ENCODE measurements at places on chromosomes 3 and 15.

GRCh38 chr3:1406250-1406649 is 313.4 kb downstream of the CNTN6 start:
- DNase-seq = no peak

GRCh38 chr15:85741021-85741421 is 53.7 kb downstream of the KLHL25 start:
- DNase-seq = no peak

DNA sequence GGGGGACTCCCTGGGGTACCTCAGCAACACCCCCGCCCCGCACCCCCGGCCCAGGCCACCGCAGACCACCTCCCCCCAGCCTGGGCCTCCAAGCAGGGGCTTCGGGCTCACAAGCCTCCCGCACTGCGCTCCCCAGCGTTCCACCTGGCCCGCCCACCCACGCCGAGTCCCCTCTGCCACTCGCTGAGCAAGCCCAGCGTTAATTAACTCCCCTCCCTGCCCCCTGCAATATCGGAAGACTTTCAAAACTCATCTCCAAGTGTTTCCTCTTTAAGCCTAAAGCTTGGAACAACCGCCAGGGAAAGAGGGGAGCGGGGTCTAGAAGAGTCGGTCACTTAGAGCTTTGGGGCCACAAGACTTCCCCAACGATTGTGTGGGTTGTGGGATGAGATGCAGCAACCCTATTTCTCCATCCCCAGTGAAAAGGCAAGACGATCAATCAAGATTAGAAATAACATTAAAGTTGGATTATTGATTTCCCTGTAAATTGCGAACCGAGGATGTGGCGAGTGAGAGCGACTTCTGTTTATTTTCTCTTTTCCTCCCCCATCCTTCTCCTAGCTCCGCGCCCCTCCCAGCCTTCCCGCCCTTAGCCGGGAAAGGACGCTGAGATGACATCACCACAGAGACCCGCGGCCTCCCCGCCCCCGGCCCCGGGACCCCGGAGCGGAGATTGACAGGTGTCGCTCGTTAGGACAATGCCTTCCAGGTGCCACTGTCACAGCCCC is 30.2 kb downstream of the NR2F2 start:
- no peak for DNase-seq

DNA sequence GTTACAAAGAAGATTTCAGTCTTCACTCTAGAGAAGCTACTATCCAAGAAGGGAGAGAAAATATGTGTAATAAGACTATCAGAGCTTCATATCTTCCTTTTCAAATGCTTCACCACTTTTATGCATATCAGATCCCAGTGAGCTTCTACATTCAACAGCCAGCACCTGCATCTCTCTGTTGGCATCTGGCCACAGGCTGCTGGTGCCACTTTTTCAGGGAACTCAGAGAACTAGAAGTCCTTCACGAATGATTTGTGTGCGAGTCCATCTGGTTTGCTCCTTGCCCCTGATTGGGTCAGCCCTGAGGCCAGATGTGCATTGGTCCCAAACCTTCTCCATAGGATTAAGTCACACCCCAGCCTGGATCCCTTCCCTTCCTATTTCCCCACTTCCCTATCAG is 22.1 kb downstream of the SNTN start:
- DNase-seq = no peak

DNA sequence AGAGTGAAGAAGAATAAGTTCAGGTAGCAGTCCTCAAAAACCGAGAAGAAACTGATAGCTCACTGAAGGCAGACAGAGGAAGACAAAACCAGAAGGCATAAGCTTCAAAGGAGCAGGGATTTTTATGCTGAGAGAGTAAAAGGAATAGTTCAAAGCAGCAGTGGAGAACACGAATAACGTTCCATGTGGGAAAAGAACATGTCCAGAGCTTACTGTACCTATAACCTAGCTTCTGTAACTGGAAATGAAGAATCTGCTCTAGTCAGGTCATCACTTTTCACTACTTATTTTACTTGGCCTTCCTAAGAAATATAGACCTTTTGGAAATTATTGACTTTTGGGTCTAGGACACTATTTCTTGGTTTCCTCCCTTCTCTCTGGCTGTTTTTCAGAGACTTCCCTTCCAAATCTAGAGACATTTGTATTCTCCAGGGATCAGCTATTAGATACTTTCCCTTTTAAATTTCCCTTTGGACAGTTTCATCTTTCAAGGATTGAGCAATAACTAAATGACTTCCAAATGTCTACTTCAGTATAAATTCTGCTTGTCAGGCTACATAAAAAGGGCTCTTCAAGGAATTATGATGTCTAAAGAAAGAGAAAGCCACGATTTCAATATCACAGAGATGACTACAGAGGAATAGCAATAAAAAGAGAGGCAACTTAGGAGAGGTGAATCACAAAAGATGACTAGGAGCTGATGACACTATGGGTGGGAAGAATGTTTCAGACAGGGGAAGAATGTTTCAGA is 46.7 kb downstream of the UBE3A start:
- DNase-seq = no peak

- DNase-seq = no peak
Observed at GRCh38 chr3:194745422-194746184, 59.9 kb downstream of the FAM43A start.

DNA sequence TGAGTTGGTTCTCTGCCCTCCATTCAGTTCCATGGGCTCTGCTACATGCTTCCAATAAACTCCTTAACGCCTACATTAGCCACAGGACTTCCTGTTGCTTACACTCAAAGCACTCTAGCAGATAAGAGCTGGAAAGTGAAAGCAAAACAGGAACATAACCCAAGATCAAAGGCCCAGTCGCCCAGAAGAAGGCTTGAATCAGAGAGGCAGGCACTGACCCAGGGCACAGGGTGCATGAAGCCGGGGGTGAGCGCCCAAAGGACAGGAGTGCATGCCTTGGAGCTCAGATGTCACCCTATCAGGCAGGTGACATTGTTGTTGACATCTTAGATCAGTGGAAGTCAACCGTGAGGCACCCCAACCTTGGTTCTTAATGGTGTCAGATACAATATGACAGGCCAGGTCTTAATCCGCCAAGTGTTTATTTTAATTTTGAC is 235.1 kb downstream of the UACA start:
- DNase-seq = no peak

GRCh38 chr15:93900476-93901400 is 330.6 kb upstream of the MCTP2 start:
- DNase-seq = no peak

DNA sequence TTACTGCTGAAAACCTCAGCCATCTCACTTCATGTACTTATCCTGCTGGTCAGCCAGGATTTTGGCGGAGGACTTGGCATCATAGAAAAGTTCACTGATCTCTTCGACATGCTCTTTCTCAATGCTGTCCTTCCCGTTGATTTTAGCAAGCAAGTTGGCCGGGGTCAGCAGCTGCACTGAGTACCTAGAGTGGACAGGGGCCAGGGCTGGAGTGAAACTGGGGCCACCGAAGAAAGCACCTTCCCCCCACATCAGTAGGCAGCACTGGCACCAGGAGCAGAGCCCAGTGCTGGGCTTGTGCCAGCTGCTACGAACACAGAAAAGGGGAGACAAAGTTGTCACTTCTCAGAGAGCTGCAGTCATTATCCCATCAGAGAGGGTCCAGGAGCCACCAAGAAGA is 29.0 kb downstream of the SEC61A1 start:
- no peak for DNase-seq

DNA sequence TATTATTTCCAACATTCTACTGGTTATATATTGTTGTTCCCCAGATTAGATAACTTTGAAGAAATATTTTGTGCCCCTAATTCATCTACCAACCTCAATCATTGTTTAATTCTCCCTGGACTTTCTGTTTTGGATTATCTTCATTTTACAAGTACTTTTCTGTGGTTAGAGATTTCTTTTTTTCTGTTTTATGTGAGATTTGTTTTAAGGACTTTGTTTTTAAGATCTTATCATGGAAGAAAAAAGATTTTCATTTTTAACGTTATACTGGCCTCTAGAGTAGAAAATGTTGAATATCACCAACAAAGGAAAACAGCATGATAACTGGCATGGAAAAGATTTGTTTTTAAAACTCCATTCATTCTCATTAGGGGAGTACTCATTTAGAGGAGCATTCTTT is 210.9 kb upstream of the KCNMB2 start:
- no peak for DNase-seq

- no peak for DNase-seq
Observed at GRCh38 chr3:25897019-25897418, 107.1 kb downstream of the OXSM start.

- DNase-seq = no peak
Observed at GRCh38 chr3:116046350-116046749, 398.9 kb downstream of the LSAMP start.

GRCh38 chr3:14488286-14489041 is 51.7 kb downstream of the GRIP2 start:
- DNase-seq = no peak

GRCh38 chr3:168100777-168101492 is 5.2 kb upstream of the GOLIM4 start:
- DNase-seq = no peak

- DNase-seq = no peak
Observed at GRCh38 chr3:19931180-19931692, 2.8 kb downstream of the EFHB start.

- DNase-seq = no peak
Observed at GRCh38 chr3:129173206-129173605, 10.5 kb downstream of the CNBP start.

GRCh38 chr3:29026959-29027358 is 253.9 kb upstream of the RBMS3 start:
- DNase-seq = no peak

DNA sequence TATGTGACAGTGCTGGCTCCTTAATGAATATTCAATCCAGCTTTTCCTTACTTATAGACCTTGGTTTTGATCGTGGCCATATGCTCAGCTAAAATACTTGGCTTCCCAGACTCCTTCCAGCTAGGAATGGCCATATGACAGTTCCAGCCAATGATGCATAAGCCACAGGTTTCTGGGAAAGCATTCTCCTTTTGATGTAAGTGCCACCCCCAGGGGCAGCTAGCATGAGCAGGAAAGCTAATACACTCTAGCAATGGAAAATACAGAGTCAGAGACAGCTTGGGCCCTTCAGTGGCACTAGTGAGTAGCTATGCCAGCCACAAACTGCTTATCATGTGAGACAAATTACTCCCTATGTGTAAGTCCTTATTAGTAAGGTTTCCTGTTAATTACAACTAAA is 26.7 kb downstream of the TBC1D2B start:
- no peak for DNase-seq

GRCh38 chr3:105715372-105715771 is 153.4 kb downstream of the CBLB start:
- DNase-seq = no peak

DNA sequence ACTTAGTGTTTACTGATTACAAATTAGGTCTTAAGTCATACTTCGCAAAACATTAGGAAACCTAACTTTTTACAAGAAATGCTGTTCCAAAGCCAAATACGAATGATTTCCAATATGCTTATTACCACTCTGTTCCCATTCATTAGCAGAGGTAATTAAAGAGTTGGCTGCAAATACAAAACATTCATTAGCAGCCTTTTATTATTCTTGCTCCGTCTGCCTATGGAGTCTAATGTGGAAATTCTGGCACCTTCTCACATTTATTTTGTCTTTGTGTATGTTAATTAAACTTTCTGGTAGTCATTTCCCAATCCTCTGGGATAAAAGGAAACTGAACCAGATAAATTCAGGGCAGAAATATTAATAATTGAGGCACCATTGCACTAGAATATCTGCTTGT is 689.0 kb downstream of the PLOD2 start:
- DNase-seq = no peak
